Right renal pelvis (tissue), 4 donors: ENCODE measurements at places on chromosomes 1 and 21. TPM values are rescaled to one million over a fixed set of nuclear protein-coding genes. Genes with fewer than 3 reads are reported as not detected.

Gene CRNN
- not detected for polyA plus RNA-seq

Gene MPZ
- 12.5 TPM for polyA plus RNA-seq

- no peak for DNase-seq
These were observed 483.6 kb downstream of the LTN1 start for GRCh38 chr21:28509031-28509430.

- no peak for DNase-seq
These were observed 7.7 kb upstream of the LAMB3 start for GRCh38 chr1:209659909-209660308.

DNA sequence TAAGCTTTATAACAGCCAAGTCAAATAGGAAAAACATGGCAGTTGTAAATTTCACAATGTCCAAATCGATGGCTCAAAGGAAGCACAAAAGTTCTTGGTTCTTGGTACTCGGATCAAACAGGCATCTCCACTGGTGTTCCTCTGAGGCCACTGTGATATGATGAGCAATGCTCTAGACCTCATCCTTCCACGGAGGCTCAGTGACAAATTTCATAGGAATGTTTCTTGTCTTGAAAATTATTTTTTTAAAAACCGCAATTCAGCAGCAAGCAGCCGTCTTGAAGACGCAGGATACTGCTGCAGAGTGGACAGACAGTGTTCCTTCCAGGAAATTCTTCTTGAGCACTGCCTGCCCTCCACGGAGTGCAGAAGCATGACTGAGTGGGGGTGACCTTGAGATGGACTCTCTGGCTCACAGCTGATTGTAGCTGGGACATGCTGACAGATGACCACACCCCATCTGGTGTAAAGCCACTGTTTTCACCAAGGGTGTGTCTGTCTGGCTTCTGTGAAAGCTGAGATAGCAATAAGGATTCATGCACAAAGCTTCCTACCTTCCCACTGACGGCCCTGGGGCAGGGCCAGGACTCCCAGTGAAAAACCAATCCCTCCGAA lies 61.9 kb downstream of the TIAM1 start:
- no peak for DNase-seq

Gene AADACL3
- polyA plus RNA-seq = not detected

Gene ELAVL4
- polyA plus RNA-seq = 4.0 TPM

GRCh38 chr1:45177452-45177851 lies 29.0 kb downstream of the ZSWIM5 start:
- no peak for DNase-seq

- DNase-seq = no peak
These were observed 23.4 kb downstream of the C8A start for GRCh38 chr1:56877973-56878372.

Gene LIN28A
- 0.04 TPM for polyA plus RNA-seq

DNA sequence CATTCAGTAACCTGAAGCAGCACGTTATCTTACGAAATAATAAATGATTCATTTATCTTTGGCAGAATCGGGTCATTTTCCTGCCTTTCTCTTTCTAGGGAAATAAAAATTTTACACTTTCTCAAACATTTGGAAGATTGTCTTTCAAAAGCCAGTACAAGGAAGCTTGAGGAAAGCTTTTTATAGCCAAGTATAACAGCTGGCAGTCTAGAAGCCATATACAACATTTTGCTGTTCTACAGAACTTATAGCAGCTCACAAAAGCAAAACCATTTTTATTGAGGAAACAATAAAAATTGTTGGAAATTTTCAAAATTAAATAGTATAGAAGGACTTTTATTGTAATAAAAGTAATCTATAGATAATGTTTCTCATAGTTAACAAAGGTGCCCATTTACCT lies 448.6 kb downstream of the SMYD3 start:
- no peak for DNase-seq

- DNase-seq = no peak
These were observed 145.3 kb downstream of the PLPP3 start for GRCh38 chr1:56434025-56434424.

GRCh38 chr1:40769815-40770214 lies 13.8 kb upstream of the KCNQ4 start:
- DNase-seq = no peak

Gene FCRL2
- not detected for polyA plus RNA-seq

Gene EPS8L3
- 0.55 TPM for polyA plus RNA-seq

Gene STK40
- polyA plus RNA-seq = 48.2 TPM

Gene CFAP45
- polyA plus RNA-seq = 3.5 TPM

GRCh38 chr1:43844114-43844513 lies 89.5 kb upstream of the ARTN start:
- DNase-seq = no peak

- no peak for DNase-seq
These were observed 28.9 kb downstream of the DISP1 start for GRCh38 chr1:222843469-222844410.

Gene NHLH1
- polyA plus RNA-seq = 0.14 TPM

DNA sequence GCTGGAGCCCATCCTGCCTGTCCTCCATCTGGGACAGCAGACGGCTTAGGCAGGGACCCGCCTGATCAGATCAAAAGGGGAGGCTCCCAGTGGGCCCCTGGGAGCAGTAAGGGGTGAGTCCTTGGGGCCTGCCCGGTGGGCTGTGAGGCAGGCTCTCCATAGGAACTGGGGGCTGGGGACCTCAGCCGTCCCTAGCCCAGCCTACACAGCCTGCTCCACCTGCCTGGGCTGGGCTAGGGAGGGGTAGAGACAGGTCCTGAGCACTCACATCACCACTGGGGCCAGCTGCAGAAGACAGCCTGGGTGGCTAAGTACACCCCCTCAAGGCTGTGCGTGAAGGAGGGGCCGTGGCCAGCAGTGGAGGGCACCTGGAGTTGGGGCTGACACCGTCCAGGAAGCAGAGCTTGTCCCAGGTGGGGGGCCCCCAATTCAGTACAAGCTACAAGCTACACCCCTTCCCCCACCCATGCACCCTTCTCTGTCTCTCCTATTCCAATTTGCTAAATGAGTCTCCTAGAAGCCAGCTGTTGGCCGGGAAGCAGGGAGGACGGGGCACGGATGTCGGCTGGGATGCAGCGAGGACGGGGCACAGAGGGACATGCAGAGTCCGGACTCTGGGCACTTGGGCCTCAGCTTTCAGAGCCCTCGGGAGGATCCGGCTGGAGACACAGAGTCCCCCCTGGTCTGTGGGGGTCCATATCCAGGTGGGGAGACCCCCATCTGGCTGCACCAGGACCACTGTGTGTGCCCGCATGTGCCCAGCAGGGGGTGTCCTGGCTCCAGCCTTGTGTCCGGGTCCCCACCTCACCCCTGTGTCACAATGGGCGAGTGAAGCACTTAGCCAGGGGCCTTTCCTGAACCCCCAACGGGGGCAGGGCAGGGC lies 1.7 kb downstream of the ISG15 start:
- DNase-seq = no peak

Gene EVI5
- polyA plus RNA-seq = 21.2 TPM

Gene CLDN17
- not detected for polyA plus RNA-seq

DNA sequence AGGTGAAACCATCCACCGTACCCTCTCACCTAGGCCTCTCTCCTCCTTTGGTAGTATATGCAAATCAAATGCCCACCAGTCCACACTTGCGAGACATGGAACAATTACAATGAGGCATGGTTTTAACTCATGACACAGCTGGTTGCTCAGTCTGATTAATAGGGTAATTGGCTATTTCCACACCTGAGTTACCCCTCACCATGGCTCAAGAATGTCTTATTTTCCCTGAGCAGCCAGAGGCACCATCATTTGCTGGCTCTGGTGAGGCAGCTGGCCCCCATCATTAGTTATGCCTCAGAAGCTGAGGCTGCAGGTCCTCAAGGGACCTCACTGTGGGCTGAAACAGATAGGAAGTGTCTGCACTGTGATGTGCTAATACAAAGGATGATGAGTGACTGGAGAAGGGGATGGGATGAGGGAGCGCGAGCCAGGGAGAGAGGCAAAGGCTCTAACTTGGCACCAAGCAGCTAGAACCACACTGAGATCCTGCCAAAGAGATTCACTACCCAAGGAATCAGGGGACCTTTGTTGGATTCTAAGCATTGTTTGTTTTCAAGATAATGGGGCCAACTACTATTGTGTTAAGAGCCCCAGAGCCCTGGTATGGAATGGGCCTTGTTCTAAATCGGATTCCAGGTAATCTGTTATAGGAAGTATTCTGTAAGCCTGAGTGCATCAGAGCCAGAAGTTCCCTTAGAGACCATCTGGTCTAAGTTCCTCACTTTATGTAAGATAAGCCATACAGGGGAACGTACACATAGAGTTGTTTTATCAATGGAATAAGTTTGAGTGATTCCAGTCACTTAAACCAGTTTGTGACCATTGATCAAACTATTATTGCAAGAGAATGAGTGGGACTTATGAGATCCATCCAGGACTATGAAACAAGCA lies 80.0 kb upstream of the CNTN2 start:
- no peak for DNase-seq

Gene LRRC53
- polyA plus RNA-seq = not detected

GRCh38 chr1:213686983-213687382 lies 300.8 kb upstream of the PROX1 start:
- DNase-seq = no peak

Gene S100A5
- polyA plus RNA-seq = 1.1 TPM

GRCh38 chr1:9481048-9481447 lies 58.2 kb upstream of the SLC25A33 start:
- no peak for DNase-seq
